Osteoblast (primary cell): ENCODE measurements at places on chromosomes 13 and 19. TPM values are rescaled to one million over a fixed set of nuclear protein-coding genes. Genes with fewer than 3 reads are reported as not detected.

Gene NUDT15
- total RNA-seq = 8.8 and 9.8 TPM in 2 replicates

Gene CGB3
- not detected in 2 replicates for total RNA-seq

Gene FGF9
- not detected in 2 replicates for total RNA-seq

Gene SLC6A16
- total RNA-seq = 0.72 and 1.2 TPM in 2 replicates

Gene AP1M2
- 0.29 and 0.72 TPM in 2 replicates for total RNA-seq

Gene MISP3
- 0.59 and 1.1 TPM in 2 replicates for total RNA-seq

Gene PPP5C
- total RNA-seq = 34.8 and 36.6 TPM in 2 replicates

Gene CEACAM7
- not detected in 2 replicates for total RNA-seq

Gene ZNF225
- 6.2 and 6.8 TPM in 2 replicates for total RNA-seq

Gene REX1BD
- total RNA-seq = 27.7 and 29.7 TPM in 2 replicates

Gene ZNF285
- total RNA-seq = 5.3 and 5.8 TPM in 2 replicates

Gene KLK4
- 0.29 TPM in 1 of 2 replicates, not detected in the other for total RNA-seq

Gene DIS3
- total RNA-seq = 33.9 and 38.4 TPM in 2 replicates

Gene FFAR1
- total RNA-seq = not detected in 2 replicates

Gene BEST2
- total RNA-seq = not detected in 2 replicates

Gene ZNF132
- total RNA-seq = 8.8 and 10.1 TPM in 2 replicates

Gene ODAD3
- total RNA-seq = under 0.01 TPM in 2 replicates

Gene IGFL1
- total RNA-seq = not detected in 2 replicates

Gene CCNA1
- total RNA-seq = not detected in 2 replicates

Gene CYP2F1
- not detected in 2 replicates for total RNA-seq

Gene MAMSTR
- 0.36 and 0.59 TPM in 2 replicates for total RNA-seq

Gene AMH
- total RNA-seq = under 0.01 and 0.29 TPM in 2 replicates

Gene ZNF506
- 14.8 and 18.9 TPM in 2 replicates for total RNA-seq
